ENCODE measurements at places on chromosomes 7 and 10.

DNA sequence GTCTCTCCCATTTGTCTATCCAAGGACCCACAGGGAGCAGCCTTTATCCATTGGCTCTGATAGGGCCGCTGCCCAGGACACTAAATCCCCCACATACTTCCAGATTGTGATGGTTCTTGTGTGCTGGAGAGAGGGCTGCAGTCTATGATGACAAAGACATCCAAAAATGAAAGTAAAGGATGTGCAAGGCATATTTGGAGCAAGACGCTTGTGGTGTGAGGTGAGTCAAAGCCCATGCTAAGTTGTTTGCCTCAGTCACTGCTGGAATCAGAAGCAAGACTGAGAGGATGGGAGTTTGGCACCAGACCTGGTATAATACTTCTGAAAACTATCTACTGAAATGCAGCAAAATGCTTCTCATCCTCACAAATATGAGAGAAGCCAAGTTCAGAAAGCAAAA, 22.7 kb downstream of the ZNF22 start:
- no peak for DNase-seq

- no peak for DNase-seq
Observed at GRCh38 chr10:120387326-120387725, 69.7 kb upstream of the PLPP4 start.

DNA sequence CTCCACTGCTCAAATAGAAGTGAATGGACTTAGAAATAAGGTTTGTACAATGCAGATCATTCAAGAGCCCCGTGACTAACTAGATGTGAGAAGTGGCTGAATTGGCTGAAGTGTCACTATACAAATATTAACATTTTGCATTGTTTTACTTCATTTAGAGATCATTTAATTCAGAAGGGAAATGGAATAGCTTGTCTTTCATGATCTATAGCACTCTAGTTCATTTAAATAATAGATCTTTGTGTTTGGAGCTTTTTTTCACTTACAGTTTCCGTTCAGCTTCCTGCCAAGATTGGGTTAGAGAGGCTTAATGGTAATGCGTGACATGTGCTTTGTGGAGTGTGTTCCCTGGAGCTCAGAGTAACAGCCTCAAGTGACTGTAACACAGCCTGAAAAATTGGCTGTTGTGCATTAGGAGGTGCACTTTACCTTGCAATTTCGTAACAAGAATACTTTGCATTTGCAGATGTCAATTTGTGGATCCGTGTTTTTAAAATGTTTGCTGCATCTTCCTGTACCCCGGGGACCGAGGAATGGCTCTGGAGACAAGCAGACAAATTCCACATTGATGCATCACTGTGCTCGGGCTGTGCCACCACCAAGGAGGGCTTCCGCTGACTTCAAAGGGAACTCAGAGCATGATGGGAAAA, 170.3 kb downstream of the NRP1 start:
- no peak for DNase-seq

GRCh38 chr7:46742601-46743000, 821.5 kb upstream of the IGFBP3 start:
- DNase-seq: no peak

GRCh38 chr10:43921881-43922280, 273.2 kb upstream of the ZNF32 start:
- no peak for DNase-seq

DNA sequence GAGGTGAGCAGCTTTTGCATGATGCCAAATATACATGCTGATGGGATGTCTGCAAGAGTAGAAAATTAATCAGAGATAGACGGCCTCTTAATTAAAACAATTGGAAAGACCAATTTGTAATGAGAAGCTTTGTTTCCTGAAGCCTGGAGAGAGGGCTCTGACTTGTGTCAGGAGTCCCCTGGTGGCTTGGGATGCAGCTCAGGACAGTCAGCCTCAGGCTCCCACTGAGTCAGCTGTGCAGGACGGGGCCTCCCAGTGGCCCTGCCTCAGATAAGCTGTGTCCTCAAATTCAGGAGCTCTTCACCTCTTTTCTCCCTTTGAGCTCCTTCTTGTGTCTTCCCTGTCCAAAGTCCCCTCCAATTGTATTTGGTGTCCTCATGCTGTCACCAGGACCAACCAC, 438.9 kb upstream of the PODXL start:
- DNase-seq: no peak

- DNase-seq: no peak
Observed at GRCh38 chr10:30977385-30977784, 54.3 kb downstream of the ZNF438 start.

GRCh38 chr7:129494041-129494440, 8.3 kb upstream of the SMKR1 start:
- no peak for DNase-seq

GRCh38 chr10:95221124-95221523, 27.1 kb downstream of the ACSM6 start:
- no peak for DNase-seq

GRCh38 chr10:131881104-131881880, 19.5 kb upstream of the PPP2R2D start:
- no peak for DNase-seq

- DNase-seq: no peak
Observed at GRCh38 chr7:81075150-81075549, 156.3 kb upstream of the SEMA3C start.

- no peak for DNase-seq
Observed at GRCh38 chr10:109457302-109457638, 466.0 kb downstream of the XPNPEP1 start.

DNA sequence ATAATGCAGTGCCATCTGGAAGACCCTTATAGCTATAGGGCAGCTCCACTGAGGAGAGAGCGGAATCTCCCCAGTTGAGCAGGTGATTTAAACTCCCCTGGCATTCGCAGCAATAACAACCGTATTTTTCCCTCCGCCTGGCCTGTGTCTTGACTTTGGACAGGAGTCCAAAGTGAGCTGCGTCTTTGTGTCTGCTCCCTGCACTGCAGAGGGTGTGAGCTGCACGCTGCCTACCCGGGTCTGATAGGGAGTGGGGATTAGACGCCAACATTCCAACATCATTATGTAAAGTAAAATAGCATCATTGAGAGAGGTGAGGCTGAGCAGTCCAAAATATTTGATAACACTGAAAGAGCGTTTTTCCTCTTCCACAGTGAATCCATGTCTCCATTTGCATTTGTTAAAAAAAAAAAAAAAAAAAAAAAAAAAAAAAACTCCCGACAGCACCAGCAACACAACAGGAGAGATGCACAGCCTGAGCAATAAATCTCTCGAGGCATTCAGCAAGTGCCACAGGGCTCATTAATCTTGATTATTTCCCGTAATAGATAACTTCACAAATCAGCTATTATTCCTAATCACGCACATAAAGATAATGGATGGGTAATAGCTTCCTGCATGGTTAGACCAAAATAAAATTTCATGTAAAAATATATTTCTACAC, 68.6 kb downstream of the CELF2 start:
- DNase-seq: no peak

DNA sequence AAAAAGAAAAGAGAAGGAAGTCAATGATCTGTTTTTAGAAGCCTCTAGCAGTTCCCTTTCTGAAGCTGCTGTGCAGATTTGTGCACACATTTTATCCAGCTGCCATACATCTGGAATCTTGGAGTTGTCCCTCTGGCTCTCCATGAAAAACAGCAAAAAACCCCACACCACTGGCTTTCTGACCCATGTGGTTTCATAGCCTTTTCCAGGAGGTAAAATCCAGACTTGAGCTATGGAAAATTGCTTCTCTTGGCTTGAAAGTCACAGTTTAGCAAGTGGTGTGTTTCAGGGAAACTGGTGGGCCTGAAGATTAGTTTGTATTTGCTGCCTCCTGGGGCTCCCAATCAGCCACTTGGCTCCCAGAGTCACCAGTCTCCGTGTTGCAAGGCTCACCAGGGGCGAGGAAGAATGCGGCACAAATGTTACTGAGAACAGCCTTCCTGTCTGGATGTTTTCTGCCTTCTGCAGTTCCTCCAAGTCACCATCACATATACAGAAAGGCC, 50.1 kb upstream of the ADRB1 start:
- no peak for DNase-seq

DNA sequence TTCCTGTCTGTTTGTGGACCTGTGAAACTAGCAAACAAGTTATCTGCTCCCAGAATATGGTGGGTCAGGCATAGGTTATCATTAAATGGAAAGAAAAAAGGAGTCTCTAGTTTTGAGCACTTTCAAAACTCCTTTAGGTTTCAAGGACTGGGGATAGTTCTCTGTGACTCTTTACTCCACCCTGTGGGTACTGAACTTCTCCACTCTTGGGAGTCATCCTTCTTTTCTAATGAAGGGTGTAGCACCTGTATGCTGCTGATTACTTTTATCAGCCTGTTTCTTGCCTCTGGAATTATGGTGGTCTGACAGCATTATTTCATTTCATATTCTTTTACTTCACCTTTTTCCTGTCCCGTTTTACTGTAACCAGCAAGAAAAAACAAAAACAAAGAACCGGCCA, 6.7 kb downstream of the GNAI1 start:
- DNase-seq: no peak

GRCh38 chr7:78146546-78146945, 348.0 kb downstream of the PHTF2 start:
- DNase-seq: no peak

DNA sequence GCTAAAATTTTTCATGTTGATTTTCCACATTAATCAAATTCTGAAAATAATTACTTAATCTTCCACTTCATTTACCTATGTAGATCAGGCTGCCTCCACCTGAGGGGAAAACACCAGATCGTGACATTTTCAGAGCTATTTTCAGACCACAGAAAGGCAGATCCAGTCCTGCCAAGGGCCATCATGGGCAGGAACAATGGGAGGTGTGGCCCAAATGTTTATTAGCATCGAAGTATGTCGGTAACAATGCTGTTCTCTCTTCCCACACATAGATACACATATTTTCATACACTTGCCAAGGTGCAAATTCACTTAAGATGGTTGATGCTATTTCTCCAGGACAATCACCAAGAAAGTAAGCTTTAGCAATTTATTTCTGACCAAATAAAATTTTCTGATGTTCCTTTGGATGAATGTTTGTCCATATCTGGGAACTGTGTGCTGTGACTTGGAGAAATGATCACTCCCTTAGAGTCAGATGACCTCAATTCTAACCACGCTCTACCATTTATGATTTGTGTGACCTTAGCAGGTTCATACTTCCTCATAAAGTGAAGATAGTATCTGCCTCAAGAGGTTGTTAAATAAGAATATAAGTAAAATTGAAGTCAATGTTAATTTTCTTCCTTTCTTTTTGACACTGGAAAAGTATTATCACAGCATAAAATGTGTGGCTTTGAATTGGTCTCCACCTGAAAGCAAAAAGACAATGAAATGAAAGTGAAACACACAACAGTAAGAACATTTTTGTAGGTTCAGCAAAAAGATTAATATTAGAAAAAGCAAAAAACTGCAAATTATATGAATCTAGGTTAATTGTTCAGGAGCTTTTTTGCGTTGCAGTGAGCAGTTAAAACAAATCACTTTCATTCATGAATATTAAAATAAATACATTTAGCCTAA, 310.4 kb upstream of the PHF14 start:
- DNase-seq: no peak

- DNase-seq: no peak
Observed at GRCh38 chr10:109591601-109592000, 331.7 kb downstream of the XPNPEP1 start.

DNA sequence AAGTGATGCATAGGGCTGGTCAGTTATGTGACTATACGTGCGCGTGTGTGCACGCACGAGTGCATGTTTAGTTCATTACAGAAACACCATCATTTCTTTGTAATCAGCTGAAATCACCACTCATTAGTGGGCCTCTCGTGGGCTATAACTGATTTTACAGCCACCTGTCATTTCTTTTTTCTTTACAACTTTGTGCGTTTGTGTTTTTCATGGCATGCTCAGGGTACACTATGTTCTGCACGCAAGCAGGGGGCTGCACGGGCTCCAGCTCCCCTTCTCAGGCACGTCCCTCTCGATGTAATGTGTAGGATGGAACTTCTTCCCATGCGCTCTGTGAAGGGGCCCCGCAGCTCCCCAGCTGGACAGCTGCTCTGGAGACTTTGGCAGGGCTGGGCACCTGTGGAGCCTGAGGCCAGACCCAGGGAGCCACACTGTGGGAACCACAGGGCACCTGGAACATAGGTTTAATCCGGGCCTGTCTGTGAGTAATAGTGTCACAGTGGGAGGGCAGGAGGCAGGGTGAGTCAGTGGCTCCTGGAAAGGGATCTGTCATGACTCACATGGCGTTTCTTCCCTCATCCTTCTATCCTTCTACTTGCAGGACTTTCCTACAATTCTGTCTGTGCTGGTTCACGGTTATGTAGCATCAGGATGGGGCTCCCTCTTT, 4.9 kb downstream of the GCK start:
- no peak for DNase-seq

- DNase-seq: no peak
Observed at GRCh38 chr10:7593905-7594304, 72.9 kb downstream of the ITIH5 start.
